ENCODE measurements at places on chromosomes 11 and 22.

GRCh38 chr11:39541945-39542351, 1917.5 kb downstream of the LRRC4C start:
- DNase-seq = no peak

DNA sequence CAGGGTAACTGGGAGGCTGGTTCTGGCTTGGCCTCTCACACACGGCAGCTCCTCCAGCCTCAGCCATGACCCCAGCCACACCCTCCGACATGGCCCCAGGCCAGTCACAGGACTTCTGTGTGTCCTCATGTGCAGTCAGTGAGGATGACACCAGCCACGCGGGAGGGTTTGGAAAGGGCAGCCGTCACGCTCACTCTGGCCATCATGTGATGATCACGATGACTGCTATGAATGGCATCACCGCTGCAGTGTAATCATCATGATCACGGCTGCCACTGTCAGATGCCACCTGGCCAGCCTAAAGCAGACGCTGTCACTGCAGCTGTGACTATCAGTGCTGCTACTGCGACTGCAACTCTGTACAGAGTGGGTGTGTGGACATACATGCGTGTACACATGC, 640.9 kb downstream of the BRD1 start:
- DNase-seq = no peak

GRCh38 chr11:64571050-64571409, 20.0 kb upstream of the SLC22A12 start:
- no peak for DNase-seq

- no peak for DNase-seq
Measured at GRCh38 chr11:116651098-116651736, 121.6 kb downstream of the BUD13 start.

DNA sequence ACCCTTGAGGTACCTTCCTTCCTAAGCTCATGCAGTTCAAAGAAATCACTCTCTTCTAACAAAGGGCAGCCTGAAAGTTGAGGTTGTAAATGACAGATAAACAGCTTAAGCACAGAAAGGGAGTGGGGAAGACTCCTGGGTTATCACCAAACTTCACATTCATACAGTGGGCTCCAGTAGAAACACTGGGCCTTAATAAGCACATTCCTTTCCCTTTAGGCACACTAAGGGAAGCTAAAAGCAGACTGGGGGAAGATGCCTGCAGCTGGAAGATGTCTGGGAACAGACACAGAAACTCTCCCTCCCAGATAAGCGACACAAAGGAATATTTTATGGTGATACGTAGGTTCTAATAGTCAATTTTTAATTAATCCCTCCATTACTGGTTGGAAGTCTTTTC, 350.3 kb upstream of the MPPED2 start:
- DNase-seq = no peak

- DNase-seq = no peak
Measured at GRCh38 chr11:68498321-68498720, 37.8 kb downstream of the PPP6R3 start.

- no peak for DNase-seq
Measured at GRCh38 chr22:29125844-29126243, 53.0 kb downstream of the KREMEN1 start.

DNA sequence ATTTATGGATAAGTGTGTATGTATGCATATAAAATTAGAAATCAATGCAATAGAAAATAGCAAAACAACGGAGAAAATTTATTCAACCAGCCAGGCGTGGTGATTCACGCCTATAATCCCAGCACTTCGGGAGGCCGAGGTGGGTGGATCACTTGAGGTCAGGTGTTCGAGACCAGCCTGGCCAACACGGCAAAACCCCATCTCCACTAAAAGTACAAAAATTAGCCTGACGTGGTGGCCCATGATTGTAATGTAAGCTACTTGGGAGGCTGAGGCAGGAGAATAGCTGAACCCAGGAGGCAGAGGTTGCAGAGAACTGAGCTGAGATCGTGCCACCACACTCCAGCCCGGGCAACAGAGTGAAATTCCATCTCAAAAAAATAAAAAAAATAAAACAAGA, 5.5 kb downstream of the KRTAP5-6 start:
- no peak for DNase-seq

DNA sequence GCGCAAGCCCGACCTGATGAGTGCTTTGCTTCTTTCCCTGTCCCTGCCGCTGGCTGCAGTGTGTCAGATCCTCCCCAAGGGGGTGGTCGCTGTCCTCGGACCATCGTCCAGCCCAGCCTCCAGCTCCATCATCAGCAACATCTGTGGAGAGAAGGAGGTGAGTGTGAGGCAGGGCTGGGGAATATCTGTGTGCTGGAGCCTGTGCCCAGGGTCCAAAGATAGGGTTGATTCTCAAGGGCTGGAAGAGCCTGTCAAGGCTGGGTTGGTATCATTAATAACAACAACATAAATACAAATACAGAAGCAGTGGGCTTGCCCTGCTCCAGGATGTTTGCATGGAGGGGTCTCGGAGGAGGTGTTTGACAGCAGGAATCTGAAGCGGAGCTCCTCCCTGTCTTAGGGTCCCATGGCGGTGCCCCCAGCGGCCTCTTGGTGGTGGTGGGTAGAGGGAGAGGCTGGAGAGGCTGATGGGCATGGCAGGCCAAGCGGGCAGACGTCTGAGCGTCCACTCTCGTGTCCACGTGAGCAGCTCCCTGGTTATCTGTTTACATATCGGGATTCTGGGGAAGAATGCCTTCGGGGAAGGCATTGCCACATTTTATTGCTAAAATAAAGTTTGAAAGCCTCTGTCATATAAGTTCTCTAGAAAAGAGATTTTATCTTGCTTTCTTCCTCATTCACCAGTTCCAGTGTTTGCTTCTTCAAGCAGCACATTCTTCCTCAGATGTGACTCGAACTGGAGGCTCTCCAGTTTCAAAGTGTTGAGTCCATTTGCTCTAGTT, 208.4 kb upstream of the TBCEL start:
- no peak for DNase-seq

DNA sequence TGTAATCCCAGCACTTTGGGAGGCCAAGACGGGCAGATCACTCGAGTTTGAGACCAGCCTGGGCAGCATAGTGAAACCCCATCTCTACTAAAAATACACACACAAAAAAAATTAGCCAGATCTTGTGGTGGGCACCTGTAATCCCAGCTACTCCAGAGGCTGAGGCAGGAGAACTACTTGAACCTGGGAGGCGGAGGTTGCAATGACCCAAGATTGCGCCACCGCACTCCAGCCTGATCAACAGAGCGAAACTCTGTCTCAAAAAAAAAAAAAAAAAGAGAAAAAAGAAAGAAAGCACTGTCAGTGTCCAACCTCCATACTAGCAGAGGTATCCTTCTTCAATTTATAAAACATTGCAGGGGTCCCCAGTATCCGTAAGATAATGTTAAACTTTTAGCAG, 17.8 kb downstream of the RAB6A start:
- no peak for DNase-seq

- DNase-seq = no peak
Measured at GRCh38 chr22:37060801-37061610, 9.5 kb downstream of the KCTD17 start.

DNA sequence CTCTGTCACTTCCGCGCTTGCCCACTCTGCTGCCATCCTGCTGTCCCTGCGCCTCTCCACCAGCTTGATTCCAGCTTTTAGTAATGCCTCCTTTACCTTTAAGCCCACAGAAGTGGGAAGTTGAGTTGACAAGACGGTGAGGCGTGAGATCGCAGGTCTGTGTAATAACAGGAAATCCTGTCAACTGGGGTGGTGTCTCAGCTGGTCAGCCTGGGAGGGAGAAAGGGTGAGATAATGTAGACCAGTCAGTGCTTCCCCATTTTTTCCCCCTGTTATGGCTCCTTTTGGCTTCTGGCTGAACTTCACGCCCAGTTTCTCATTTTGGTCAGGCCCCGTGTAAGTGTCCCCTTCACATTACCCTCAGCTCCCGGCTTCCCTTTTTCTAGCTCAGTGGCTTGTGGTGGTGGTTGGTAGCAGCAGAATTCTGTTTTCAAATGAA, 98.9 kb downstream of the TRAF6 start:
- DNase-seq = no peak

GRCh38 chr22:45818424-45819085, 146.9 kb downstream of the ATXN10 start:
- DNase-seq = no peak

- no peak for DNase-seq
Measured at GRCh38 chr22:39155421-39155820, 2.9 kb upstream of the CBX7 start.

DNA sequence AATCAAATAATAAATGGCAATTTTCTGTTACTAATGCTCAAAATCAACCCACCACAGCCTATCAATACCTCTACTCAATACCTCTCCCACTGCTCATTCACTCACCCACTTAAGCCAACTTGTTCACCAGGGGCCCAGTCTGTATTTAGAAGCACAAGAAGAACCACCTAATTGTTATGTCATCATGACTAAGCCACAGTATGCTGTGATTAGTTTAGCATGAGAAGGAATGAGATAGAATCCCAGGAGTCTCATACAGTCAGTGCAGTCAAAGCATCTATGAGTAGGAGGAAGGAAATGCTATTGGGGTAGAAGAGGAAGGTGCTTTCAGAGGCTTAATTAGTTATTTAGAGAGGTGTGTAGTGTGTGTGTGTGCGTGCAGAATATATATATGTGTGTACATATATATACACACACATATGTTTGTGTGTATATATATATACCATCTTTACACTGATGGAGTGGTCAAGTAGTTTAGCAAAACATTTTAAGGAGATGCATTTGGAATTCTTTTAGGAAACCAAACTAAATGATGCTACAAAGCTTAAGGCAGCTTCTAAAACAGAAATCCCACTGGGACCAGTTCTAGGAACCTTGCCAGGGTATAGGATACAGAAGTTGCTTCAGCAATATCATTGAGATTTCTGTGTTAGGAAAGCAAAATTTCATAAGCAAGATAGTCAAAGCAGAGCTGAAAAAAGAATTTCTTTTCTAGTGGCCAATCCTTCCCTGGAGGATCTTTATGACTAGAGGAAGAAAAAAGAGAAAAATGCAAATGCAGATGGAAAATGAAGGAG, 27.5 kb downstream of the KCNA4 start:
- DNase-seq = no peak

DNA sequence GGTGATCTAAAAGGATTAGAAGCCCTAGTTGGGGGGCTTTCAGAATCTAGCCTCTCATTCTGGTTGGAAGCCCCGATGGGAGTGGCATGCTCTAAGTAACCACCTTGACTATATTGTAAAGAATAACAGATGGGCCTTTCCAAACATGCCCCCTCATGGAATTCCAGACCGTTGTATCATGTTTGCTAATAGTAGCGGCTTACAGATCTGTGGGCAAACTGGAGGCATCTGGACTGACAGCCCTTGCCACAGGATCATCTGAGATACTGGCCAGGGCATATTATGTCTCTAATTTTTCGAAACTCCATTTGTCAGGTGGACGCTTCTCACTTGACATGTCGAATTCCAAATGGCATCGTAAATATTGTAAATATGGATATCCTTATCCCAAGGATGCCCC, 10.5 kb downstream of the APIP start:
- no peak for DNase-seq

GRCh38 chr22:25029181-25029580, 76.7 kb downstream of the KIAA1671 start:
- no peak for DNase-seq

- no peak for DNase-seq
Measured at GRCh38 chr11:132318421-132319157, 948.2 kb downstream of the NTM start.

- peak; percentile 45 for DNase-seq
Measured at GRCh38 chr11:112968941-112969713, 7.9 kb downstream of the NCAM1 start.

DNA sequence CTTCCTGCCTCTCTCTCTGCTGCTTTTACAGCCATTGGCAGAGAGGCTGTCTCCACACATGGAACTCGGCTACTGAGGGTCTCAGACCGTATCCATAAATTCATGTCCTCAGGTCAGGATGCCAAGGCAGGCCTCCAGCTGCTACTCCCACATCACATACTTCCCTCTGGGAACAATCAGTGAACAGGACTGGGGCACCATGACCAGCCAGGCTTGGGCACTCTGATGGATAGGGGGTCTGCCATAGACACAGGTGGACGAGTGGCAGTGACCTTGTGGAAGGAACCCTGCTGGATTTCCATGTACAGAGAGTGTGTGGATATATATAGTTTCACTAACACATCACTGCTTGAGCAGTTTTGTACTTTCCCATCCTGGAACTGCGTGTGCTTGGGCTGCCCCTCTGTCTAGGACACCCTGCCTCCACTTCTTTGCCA, 97.7 kb upstream of the PARVA start:
- DNase-seq = no peak

GRCh38 chr11:90699791-90700400, 477.0 kb upstream of the CHORDC1 start:
- no peak for DNase-seq

- DNase-seq = no peak
Measured at GRCh38 chr22:46895753-46896152, 133.3 kb downstream of the TBC1D22A start.

DNA sequence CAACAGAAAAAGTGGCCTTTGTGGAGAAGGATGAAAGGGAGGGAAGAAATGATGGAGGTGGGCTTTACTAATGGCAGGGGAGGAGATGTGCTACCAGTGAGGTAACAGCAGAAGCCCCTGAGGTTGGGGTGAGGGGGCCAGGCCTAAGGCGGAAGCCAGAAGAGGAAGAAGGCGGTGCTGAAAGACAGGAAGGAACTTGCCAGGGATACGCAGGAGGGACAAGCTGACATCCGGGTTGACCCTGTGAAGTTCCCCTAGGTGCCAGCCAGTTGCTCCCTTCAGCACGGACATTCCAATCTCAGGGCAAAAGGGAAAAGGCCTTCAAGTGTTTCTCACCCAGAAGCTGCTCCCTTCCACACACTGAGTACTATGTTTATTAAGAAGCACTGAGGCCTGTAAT, 2.3 kb upstream of the TIRAP start:
- no peak for DNase-seq

- DNase-seq = no peak
Measured at GRCh38 chr11:76902121-76903014, 41.6 kb downstream of the ACER3 start.

- no peak for DNase-seq
Measured at GRCh38 chr11:75815345-75816168, 547 bp downstream of the UVRAG start.

DNA sequence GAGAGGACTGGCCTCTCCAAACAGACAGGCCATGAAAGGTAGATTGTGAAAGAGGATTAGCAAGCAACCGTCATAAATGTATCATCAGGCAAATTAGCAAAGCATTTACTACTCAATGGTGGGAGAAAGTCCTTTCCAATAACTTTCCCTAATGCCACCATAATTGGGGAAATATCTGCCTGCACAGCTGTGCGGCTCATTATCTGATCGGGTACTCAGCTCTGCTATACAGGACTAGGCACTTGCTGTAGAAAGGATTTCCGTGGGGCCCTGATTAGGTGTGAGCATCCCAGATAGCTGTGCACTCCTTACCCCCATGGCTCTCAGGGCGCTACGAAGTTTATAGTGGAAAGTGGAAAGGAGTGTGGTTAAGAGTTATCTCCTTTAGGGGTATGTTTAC, 309.7 kb upstream of the PLET1 start:
- no peak for DNase-seq

DNA sequence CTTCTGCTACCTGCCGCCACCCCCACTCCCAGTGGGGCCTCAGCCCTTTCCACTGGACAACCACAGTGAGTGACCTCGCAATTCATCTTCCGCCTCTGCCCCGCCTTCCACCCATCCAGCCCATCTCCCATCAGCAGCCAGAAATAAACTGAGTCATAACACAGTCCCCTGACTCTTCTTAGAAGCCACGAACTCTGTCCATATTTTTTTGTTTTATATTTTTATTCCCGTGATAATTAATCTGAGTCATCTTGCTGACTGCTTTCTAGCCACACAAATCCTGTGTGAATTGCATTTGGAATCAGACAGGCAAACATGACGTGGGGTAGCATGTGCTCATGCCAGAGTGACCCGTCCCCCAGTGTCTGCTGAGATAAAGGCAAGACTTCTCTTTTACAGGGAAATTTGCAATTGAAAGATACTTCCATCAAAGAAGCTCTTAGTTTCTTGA, 7.0 kb downstream of the FADD start:
- no peak for DNase-seq
